ENCODE measurements at places on chromosomes 7 and 10.

DNA sequence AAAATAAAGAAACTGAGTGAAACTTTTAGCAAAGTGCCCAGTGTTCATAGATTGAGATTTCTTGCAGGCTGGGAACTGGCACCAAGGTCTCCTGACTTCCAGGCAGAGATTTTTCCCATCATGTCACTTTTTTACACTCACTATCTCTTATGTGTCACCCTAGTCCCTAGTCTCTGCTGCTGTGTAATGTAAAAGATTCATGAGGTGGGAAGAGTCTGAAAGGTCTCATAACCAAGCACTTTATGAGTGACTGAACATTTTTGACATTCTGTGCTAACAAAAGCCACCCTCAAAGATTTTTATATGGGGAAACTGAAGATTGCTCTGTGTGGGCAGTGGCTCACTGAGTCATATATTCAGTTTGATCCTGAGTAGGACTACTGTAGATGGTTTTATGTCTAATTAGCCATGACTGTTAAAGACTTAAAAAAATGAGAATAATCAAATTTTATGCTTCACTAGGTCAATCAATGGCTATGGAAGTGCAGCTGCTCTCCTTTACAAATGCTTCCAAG lies 900.3 kb upstream of the SORCS1 start:
- no peak for DNase-seq

GRCh38 chr7:147584771-147585193 lies 1005.8 kb upstream of the C7orf33 start:
- no peak for DNase-seq

- DNase-seq = no peak
Observed at GRCh38 chr7:20217193-20217948, at the start of gene MACC1. TSS of gene MACC1 (minus strand) at chr7:20217384. CDS start at chr7:20161862, 55,522 bp downstream.

- no peak for DNase-seq
Observed at GRCh38 chr10:76774987-76775603, 862.5 kb downstream of the KCNMA1 start.

- DNase-seq = no peak
Observed at GRCh38 chr7:39042670-39043069, 65.0 kb downstream of the POU6F2 start.

DNA sequence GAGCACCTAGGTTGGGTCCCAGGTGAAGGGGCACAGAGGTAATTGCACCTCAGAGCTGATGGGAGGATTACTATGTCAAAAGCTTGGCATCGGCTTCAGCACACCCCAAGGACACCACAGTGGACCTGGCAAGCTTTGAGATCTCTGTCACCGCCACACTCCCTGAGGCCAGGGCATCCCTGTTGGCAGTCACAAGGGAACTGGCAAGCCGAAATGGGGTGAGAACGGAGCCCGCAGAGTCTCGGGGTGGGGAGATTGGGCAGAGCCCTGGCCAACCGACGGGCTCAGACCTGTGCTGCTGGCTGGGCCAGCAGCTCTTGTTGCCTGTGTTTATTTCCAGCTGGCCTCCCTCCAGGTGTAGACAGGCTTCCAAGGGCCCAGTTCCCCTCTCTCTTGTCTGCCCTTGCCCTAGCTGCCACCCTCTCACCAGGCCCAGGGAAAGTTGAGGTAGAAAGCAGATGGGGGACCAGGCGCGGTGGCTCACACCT lies 2.5 kb downstream of the HSPB1 start:
- DNase-seq = no peak
